ENCODE measurements at places on chromosomes 11 and 22.

DNA sequence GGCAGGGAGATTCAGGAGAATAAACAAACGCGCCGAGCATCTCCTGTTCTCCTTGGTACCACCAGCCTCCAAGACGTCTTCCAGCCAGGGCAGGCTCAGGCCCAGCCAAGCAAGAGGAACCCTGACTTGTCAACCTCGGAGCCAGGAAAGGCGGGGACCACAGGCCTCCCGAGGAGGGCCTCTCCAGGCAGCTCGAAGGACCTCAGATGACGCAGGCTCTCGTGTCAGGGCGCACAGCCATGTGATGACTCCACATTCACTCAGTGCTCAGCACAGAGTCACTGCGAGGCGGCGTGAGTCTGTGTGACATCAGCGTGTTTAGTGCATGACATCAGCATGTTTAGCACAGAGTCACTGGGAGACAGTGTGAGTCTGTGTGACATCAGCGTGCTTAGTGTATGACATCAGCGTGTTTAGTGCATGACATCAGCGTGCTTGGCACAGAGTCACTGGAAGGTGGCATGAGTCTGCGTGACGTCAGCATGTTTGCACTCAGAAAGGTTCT lies 241.4 kb downstream of the BRD1 start:
- no peak for DNase-seq

- DNase-seq, result no peak
These were observed 839.8 kb upstream of the CNTN5 start for GRCh38 chr11:98180921-98181320.

DNA sequence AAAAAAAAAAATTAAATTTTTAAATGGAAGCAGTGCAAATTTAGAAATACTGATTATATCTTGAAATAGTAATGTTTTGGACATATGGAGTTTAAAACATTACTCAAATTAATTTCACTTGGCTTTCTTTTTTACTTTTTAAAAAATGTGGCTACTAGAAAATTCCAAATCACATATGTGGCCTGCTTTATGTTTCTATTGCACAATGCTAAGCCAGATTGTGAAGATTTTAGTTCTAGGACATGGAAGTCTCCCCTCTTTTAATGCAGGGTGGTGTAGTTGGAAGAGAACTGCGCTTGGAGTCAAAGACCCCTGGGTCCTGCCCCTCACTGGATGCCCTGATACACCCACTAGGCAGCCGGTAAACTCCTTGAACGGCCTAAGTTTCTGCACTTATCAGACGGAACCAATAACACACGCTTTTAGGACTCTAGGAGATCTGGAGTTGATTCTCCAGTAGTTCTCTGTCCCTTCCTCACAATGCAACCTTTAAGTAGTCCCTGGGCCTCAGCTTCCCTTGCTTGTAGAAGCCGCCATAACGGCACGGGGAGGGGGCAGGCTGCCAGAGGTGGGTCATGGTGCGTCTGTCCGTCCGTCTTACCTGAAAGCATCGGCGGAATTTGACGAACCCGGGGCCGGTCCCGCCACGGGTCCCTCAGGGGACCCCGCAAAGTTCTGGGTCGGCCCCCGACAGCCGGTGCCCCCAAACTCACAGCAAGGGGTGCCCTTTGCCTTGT lies 505 bp downstream of the FAM227A start:
- DNase-seq, result no peak

- DNase-seq, result no peak
These were observed 95.0 kb downstream of the AMOTL1 start for GRCh38 chr11:94862926-94863880.

DNA sequence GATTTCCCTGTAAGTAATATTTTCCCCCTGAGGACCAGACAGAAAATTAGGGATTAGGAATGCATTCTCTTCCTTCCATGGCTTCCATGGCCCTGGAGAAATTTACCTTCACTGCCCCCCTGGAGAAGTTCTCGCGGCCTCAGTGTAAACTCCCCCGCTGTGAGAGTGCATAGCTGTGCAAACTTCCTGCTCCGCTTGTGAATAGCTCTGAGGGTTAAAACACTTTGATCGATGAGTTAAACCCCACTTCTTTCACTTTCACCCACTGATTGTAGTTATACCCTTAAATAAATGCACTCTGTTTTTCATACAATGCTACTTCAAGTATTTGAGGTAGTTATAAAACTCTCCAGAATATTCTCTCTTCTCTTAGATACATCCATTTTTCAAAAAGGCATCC lies 190.8 kb downstream of the DSCAML1 start:
- DNase-seq, result no peak

- DNase-seq, result no peak
These were observed 375 bp downstream of the BSCL2 start for GRCh38 chr11:62706850-62707247.

DNA sequence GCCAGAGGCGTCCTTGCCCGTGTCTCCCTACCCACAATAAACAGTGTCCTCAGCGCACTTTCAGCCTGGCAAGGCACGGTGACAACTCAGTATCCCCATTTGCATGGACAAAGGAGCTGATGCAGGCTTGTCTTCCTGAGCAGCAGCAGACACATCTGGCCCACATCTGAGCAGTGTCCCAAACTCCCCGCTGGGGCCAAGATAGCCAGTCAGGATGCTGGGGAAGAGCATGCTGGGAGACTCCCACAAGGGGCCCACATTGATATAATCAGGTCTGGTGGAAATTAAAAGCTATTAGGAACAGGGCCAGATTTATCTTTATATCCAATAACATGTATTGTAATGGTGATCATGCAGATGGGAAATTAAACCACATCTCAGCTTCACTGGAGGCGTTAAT lies 24.7 kb downstream of the DSCAML1 start:
- DNase-seq, result no peak
